ENCODE measurements at places on chromosomes 16 and 17.

DNA sequence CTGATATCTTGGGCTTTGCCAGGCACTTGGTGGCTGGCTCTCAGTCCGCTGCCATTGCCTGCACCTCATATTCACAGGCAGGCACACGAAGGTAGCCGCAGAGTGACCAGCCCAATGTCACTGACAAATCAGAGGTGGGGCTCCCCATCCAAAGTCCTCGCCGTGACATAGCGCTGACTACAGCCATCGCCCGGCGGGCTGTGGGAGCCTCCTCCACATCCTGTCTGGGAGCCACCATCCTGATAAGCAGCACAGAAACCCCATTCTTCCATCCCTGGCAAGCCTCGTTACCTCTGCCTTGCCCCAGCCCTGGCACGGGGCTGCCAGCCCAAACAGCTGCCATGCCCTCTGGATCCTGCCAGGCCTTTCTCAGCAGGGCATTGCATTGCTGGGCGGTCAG lies 437.8 kb downstream of the SLC39A11 start:
- DNase-seq: no peak

GRCh38 chr16:82668094-82668493 lies 41.3 kb downstream of the CDH13 start:
- DNase-seq: no peak

DNA sequence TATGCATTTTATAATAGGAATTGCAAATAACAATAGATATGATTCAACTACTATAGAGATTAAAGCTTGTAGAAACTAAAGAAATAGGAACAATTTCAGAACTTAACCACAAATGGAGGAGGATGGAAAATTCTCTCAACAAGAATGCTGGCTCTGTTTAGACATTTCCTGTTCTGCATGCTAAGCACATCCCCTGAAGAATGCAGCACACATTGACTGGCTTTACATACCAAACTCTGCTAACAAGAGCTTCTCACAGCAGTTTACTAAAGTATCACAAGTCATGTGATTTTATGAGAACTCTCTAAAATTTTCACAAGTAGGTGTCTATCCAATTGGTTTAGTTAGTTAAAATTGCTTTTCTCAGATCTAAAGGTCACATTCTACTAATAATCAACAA lies 85.2 kb downstream of the SPAG9 start:
- DNase-seq: peak; percentile 72

GRCh38 chr17:50055055-50055425 lies 870 bp upstream of the ITGA3 start:
- no peak for DNase-seq

- no peak for DNase-seq
Measured at GRCh38 chr17:76327696-76328095, 19.6 kb upstream of the QRICH2 start.

DNA sequence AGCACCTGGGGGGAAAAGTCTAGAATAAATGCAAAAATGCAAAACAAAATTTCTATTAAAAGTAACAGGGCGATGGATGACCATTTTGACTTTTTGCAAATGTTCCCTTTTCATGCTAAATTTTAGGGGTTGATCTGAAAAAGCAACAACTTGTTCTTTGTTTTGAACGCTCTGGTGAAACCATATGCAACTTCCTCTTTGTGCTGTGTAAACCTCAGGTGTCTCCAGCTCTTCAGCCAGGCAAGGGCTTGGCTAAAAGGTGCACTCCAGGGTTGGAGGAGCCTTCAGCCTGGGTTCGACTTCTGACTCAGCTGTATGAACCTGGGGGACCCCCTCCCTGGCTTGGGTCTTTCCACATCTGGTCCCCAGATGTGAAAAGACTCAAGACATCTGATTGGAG lies 9.5 kb downstream of the IRF8 start:
- no peak for DNase-seq

DNA sequence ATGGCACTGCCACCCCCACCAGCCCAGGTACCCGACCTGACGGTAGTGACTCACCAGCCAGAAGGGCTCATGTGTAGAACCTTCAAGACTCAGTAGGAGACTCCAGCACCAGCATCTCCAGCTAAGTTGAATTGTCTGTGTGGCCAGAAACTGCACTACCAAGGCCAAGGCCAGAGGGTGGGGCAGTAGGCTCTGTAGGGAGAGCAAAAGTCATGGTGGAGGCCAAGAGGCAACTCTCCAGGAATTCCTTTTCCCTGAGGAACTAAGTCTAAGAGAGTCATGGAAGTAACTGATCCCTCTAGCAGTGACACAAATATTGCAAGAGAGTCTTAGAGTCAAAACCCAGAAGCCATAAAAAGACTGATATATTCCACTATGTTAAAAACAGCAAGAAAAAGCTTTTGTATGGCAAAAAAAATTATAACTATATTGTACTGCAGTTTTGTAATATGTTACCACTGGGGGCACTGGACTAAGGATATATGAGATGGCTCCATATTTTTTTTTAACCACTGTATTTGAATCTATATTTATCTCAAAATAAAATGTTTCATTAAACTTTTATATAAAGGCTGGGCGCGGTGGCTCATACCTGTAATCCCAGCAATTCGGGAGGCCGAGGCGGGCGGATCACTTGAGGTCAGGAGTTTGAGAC lies 30.2 kb upstream of the GUCY2D start:
- DNase-seq: no peak

Measured in AG20443 (cell line).